Vagina (tissue), 2 donors: ENCODE measurements at places on chromosomes 7 and 10. TPM values are rescaled to one million over a fixed set of nuclear protein-coding genes. Genes with fewer than 3 reads are reported as not detected.

Gene GPC2
- 7.4 TPM for total RNA-seq

Gene LIPM
- total RNA-seq = not detected

Gene SLC18A3
- total RNA-seq = 0.49 TPM

Gene GDF2
- total RNA-seq = not detected

Gene CTAGE4
- total RNA-seq = 6.6 TPM

Gene KIF5B
- 74.2 TPM for total RNA-seq

Gene SHH
- total RNA-seq = 0.25 TPM

Gene FAM20C
- 22.1 TPM for total RNA-seq

Gene HOXA7
- total RNA-seq = 23.8 TPM
